ENCODE measurements at places on chromosomes 4 and X. TPM values are rescaled to one million over a fixed set of nuclear protein-coding genes. Genes with fewer than 3 reads are reported as not detected.

The PWWP3B gene
- total RNA-seq = 4.4 TPM

The DCAF12L1 gene
- 0.90 TPM for total RNA-seq

The AWAT2 gene
- total RNA-seq = not detected

The PCDH7 gene
- total RNA-seq = 121 TPM

The C4orf50 gene
- total RNA-seq = 0.32 TPM

The PLS3 gene
- total RNA-seq = 245 TPM

The AKAP4 gene
- total RNA-seq = 0.32 TPM

The SPP1 gene
- total RNA-seq = 76.1 TPM

The HPGDS gene
- total RNA-seq = 19.3 TPM

The SLC34A2 gene
- 0.58 TPM for total RNA-seq

The F8A3 gene
- total RNA-seq = 1.6 TPM

The BEX2 gene
- total RNA-seq = 6.2 TPM

The FRMD7 gene
- 0.48 TPM for total RNA-seq

The ENAM gene
- 0.32 TPM for total RNA-seq

The KLHL8 gene
- total RNA-seq = 32.7 TPM

The TMPRSS11D gene
- total RNA-seq = not detected

The TLL1 gene
- 7.6 TPM for total RNA-seq

The CENPVL1 gene
- not detected for total RNA-seq

The UGT2B11 gene
- total RNA-seq = not detected

The PCDH10 gene
- total RNA-seq = 18.5 TPM

The MAML3 gene
- 6.7 TPM for total RNA-seq

The CYP2U1 gene
- total RNA-seq = 16.4 TPM

The MEPE gene
- total RNA-seq = not detected

The CFAP99 gene
- not detected for total RNA-seq

The DOK7 gene
- total RNA-seq = 2.2 TPM

The ABLIM2 gene
- total RNA-seq = 1.1 TPM

The N4BP2 gene
- total RNA-seq = 64.7 TPM

The LDB2 gene
- total RNA-seq = 142 TPM

The PRRG1 gene
- 15.6 TPM for total RNA-seq

Measured in urinary bladder (tissue), 4 donors.